ENCODE measurements at places on chromosomes 5 and 9. TPM values are rescaled to one million over a fixed set of nuclear protein-coding genes. Genes with fewer than 3 reads are reported as not detected.

DNA sequence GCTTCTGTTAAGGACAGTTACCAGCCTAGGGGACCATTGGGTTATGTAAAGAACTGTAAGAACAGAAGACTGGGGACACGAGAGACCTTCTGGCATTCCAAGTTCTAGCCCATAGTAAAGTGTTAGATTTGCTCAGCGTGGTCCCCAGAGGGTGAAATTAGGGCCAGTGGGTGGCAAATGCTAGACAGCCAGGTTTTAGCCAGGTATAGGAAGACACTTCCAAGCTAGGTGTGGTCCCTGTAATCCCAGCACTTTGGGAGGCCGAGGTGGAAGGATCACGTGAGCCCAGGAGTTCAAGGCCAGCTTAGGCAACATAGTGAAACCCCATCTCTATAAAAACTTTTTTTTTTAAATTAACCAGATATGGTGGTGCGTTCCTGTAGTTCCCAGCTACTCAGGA, 34.3 kb downstream of the ATPSCKMT start:
- DNase-seq, result no peak

GRCh38 chr5:120146787-120147186, 317.3 kb upstream of the PRR16 start:
- DNase-seq, result no peak

SPINK7 gene
- total RNA-seq, result not detected

EQTN gene
- total RNA-seq, result not detected

GRCh38 chr5:80780761-80781285, 126.0 kb upstream of the DHFR start:
- no peak for DNase-seq

GRCh38 chr9:136373300-136374182, at the start of gene CARD9:
Gene CARD9, minus strand, starts transcription at chr9:136373669. Its CDS starts 1,591 bp downstream, at chr9:136372078.
- no peak for DNase-seq

DNA sequence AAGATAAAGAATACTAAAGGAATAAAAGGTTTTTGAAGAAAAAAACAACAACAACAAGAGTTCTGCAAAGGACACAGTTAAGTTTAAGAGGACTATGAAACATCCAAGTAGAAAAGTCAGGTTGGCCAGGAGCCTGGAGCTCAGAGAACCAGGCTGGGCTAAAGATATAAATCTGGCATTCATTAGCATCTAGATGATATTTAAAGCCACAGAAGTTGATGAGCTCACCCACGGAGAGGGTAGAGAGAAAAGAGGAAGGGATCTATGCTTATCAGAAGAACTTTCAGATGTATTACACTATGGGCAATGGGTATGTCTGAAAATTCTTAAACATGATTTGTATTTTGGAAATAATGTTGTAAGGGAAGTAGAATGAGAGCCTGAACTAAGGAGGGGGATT, 9.9 kb downstream of the MIER3 start:
- DNase-seq, result no peak

CCDC183 gene
- 1.6 TPM for total RNA-seq

DNA sequence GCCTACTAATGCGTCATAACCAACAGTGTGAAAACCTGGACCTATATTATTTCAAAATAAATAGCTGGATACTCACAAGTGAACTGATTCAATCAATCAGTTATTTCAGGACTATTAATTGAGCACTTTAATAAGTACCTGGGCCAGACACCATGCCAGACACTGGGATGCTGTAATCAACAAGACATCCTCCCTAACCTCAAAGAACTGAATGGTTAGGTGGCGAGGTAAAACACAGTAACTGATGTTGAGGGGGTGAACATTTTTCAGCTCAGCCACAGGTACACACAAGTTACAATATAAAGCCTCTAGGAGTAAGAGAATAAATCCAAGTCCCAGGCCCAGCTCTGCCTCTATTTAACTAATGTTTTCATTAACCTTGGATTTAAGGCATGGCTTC, 24.0 kb downstream of the CDH6 start:
- no peak for DNase-seq

OR1Q1 gene
- not detected for total RNA-seq

- DNase-seq, result no peak
Observed at GRCh38 chr9:133280392-133280791, 5.4 kb upstream of the ABO start.

GPR150 gene
- 0.10 TPM for total RNA-seq

DNA sequence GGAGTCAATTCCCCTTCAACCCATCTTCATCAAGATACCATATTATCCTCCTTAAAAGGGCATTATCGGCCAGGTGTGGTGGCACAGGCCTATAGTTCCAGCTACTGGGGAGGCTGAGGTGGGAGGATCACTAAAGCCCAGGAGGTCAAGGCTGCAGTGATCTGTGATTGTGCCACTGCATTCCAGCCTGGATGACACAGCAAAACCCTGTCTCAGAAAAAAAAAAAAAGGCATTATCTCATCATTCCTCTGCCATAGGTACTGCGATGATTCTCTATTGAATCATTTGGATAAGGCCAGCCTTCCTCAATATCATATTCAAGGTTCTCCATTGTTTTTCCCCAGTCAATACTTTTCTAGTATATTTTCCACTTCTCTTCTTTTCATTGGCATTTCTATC, 39.2 kb upstream of the RAB3C start:
- DNase-seq, result no peak

SNCAIP gene
- total RNA-seq, result 3.2 TPM

KIF4B gene
- total RNA-seq, result not detected

GNA14 gene
- total RNA-seq, result 5.5 TPM

DNA sequence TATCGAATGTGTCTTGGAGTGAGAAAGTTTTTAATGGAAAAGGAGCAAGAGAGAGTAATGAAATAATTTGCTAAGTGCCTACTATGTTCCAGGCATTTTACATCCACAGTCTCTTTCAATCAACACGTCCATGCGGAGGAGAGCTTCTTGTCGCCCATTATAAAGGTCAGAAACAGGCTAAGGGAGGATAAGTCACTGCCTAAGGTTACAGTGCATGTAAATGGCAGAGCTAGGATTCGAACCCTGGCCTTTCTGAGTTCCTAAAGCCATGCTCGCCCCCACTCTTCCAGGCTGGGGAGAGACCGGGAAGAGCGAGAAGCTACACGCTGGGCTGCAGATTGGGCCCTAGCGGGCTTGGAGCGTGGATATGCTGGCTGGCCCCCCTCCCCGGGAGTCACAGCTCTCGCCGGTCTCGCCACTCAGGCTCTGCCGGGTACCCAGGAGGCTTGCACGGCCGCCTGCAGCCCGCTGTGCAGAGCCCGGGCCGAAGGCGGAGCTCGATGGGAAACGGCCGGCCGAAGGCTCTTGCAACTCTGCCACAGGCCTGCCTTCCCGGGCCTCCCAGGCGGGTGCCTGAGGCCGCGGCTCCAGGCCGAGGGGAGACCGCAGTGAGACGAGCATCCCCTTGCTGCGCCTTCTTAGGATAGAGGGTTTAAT, 775 bp upstream of the LHX2 start:
- DNase-seq, result no peak

- DNase-seq, result no peak
Observed at GRCh38 chr9:75010570-75010969, 17.5 kb downstream of the CARNMT1 start.

- DNase-seq, result no peak
Observed at GRCh38 chr5:96565582-96566265, 96.5 kb upstream of the CAST start.

RNF183 gene
- total RNA-seq, result not detected

DNA sequence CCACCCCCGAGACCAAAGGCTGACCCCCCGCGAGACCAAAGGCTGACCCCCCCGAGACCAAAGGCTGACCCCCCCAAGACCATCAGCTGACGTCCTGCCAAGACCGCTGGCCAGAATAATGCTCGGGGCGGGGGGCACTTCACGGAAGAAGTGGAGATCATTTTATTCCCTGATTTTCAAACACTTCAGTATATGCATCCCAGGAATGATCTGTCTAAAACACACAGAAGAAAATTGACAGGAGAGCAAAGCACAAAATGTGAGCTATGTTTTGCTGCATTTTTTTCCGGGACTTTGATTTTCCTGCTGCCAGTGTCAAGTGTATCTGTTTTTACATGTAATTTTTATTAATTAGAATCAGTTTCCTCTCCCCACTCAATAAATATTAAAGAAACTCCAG, 67.1 kb downstream of the ADAMTS2 start:
- peak; percentile 11 for DNase-seq

- DNase-seq, result no peak
Observed at GRCh38 chr9:90459321-90459720, 183.3 kb downstream of the DIRAS2 start.

DNA sequence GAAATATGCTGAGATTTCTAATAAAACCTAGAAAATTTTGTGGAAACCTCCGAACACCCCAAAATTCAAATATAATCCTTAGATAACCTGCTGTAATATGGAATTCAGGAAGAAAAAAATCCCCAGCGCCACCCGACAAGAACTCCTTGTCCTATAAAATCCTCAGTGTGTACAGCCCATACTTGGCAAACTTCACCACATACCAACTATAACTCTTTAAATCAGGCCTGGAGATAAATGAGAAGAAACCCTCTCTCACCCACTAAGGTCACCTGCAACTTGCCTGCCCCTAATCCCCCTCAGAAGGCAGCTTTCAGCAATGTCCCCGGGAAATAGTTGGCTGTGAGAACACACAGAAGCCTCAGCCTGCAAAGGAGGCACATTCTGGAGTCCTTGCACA, 90.5 kb downstream of the SH3TC2 start:
- no peak for DNase-seq

ROPN1L gene
- total RNA-seq, result 1.0 TPM

- DNase-seq, result no peak
Observed at GRCh38 chr9:85298499-85298898, 443.3 kb downstream of the AGTPBP1 start.

DNA sequence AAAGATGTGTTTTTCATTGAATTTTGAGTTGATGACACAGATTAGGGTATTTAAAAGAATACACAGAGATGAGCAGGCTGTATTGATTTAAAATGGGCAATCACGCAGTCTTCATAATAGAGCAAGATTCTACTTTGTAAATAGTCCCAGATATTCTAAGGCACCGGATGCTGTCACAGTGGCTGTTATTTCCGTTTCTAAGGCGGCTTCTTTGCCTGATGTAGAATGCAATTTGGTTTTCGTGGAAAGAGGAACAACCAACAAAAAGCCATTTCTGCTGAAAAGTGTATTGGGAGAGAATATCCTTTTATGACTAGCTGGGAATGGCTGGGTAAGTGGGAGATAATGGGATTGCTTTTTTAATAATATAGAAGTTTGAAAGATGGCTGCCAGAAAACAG, 17.5 kb downstream of the PRKACG start:
- DNase-seq, result no peak

DNA sequence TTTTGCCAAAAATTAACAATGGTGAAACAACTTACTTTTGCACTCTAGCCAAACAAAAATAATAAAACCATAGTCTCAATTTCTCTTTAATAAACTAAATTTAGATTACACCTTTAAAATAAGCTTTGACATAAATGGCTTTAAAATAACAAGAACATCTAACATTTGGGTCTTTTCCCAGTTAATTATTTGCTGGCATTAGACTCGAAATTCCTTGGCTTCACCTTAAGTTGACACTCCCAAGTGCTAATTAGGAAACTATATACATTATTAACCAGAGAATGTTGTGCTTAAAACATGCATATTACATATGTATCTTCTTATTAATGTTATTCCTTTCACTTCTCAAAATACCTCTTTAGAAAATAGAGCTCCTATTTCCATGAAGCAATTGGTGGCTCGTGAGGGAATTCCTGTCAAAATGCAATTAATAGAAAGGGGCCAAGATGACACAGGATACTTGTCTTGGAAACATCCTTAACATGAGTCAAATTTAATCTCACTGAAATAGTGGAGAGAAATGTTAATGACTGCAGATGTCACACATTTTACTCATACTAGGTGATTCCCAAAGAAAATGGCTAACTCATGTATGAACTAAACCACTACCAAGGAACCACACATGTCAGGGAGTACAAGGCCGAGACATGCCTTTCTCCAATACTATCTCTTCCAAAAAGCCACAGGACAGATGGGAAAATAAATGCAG, 932.9 kb upstream of the DMAC1 start:
- no peak for DNase-seq

EIF4E1B gene
- total RNA-seq, result not detected

FOXD4 gene
- not detected for total RNA-seq

NR5A1 gene
- total RNA-seq, result not detected

PCDHGA10 gene
- total RNA-seq, result 3.3 TPM

IFNB1 gene
- total RNA-seq, result not detected

OCLN gene
- total RNA-seq, result 1.7 TPM

GRCh38 chr9:115625251-115625650, 507.3 kb upstream of the TNC start:
- no peak for DNase-seq

TMEFF1 gene
- 0.35 TPM for total RNA-seq

DNA sequence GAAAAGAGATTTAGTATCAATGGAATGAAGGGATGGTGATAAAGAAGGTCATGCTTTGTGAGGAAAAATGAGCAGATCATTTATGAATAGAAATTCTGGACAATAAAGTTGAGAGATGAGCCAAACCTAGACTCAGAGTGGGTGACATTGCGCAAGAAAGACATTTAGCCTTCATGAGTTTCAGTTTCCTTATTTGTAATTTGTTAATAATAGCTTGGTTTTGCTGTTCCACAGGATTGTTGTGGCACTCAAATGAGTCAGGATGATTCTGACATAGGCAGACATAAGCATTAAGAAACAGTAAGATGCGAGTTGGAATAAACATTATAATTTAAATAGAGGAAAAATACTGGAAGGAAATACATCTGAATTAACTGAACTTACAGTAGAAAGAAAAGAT, 34.8 kb downstream of the ITGA2 start:
- DNase-seq, result no peak

- no peak for DNase-seq
Observed at GRCh38 chr5:34041247-34041972, 1.6 kb downstream of the C1QTNF3 start.

- no peak for DNase-seq
Observed at GRCh38 chr9:38074441-38074961, 5.5 kb upstream of the SHB start.

CCNJL gene
- 5.5 TPM for total RNA-seq

DNA sequence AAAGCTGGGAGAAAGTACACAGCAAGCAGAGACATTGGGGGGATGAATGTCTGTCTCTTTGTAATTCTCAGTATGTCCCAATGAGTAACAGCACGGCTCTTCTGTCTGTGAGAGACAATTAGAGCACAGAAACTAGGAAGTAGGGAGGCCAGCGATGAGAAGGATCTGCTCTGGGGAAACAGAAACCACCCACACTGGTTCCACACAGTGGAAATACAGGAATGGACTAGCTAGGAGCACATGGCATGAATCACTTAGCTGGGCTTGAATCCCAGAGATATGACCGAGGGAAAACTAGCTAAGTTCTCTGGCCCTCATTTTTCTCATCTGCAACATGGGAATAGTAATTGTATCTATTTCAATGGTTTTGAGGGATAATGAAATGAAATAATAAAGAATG, 895.9 kb downstream of the TLE4 start:
- peak; percentile 23 for DNase-seq
